Left forelimb (tissue), 1 donor: ENCODE measurements at places on chromosomes 3 and 15.

GRCh38 chr15:78625606-78626280 is 4.9 kb upstream of the CHRNA3 start:
- DNase-seq = no peak

DNA sequence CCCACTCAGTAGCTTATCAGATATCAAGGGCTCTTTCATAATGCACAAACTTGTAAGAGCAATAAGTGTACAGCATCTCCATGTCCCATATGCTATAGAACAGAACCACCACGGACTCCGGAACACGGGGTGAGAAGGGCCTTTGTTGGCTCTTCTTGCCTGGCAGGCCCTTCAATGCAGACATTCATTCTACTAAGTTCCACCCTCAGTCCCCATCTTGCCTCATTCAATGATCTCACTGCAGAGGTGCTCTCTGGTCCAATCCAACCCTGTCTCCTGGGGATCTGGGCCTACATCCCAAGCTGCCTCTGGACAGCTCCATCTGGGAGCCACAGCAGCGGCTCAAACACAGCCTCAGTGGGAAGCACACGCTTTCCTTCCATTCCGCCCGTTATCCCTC is 16.8 kb downstream of the HACD2 start:
- DNase-seq = no peak

GRCh38 chr15:55676507-55676906 is 66.4 kb downstream of the PRTG start:
- no peak for DNase-seq

- no peak for DNase-seq
Measured at GRCh38 chr15:81040757-81041156, 40.0 kb downstream of the TLNRD1 start.
